ENCODE measurements at places on chromosomes 12 and 14.

DNA sequence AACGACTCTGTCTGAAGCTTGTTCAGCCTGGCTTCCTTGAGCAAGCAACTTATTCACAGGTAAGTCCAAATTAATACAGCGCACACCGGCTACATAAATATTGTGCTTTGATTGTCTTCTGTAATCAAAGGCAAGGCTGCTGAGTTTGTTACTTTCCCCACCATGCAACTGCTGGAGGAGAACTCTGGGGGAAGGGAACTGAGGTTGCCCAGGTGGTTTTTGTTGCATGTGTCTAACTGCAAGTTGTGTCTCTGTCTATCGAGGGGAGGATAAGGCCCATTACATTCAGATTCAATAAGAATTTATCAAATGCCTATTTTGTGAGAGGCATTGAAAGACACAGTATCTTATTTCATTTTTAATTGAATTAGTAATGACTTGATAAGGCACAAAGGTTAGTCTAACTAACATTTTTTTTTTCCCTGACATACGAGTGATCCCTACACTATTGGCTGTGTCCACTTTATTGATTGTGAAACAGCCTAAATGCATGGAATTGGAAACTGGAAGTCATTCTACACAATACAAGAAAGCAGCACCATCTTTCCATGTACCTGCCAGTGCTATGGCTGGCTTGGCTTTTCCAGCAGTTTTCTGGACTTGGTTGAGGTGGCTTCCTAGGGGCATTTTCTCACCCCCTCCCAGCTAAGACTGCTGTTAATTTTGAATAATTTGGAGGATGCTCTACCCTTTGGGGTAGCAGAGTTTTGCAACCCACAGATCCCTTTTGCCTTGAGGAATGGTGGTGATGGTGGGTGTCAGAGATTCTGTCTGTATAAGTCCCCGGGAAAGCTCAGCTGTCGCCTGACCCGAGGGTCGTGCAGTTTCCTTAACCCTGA lies 951 bp upstream of the CHST11 start:
- no peak for DNase-seq

DNA sequence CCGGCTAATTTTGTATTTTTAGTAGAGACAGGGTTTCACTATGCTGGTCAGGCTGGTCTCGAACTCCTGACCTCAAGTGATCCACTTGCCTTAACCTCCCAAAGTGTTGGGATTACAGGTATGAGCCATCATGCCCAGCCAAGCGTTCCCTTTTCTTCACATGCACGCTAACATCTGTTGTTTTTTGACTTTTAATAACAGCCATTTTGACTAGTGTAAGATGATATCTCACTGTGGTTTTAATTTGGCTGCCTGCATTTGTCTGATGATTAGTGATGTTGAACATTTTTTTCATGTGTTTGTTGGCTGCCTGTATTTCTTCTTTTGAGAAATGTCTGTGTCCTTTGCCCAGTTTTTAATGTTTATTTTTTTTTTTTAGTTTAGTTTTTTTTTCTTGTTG lies 10.2 kb upstream of the YARS2 start:
- DNase-seq = no peak

DNA sequence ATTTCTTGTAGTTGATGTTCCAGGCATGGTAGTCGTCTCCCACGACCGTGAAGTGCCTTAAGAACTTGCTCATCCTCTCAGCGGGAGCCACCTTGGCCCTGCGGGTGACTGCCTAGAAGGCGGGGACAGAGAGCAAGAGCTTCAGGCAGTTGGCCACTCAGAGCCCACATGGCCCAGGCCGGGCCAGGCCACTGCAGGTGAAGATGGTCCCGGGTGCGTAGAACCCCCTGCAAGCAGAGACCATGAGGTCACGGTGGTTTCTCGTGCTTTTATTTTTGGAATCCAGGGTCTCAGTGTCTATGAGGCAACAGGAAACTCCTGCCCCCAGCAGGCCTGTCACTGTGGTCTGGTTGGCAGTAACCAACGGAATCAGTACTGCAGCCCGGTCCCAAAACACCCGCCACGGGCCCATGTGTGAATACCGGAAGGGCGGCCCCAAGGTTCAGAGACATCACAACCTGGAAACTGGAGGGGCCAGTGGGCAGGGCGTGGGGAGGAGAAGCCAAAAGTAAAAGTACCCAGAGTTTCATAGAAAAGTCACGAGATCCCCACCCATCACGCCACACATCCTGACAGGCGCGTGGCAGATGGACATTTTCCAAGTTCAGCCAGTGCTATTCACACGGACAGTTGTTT lies 27.5 kb downstream of the HVCN1 start:
- peak; percentile 51 for DNase-seq

DNA sequence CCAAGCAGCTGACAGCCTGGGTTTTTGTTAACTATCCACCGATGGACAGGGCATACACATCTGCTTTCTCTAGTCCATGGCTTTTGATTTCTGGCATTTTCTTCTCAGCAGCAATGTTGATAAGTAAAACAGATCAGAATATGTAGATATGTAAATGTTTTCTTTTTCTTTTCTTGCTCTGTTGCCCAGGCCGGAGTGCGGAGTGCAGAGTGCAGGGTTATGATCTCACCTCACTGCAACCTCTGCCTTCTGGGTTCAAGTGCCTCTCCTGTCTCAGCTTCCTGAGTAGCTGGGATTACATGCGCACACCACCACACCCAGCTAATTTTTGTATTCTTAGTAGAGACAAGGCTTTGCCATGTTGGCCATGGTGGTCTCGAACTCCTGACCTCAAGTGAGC lies 27.9 kb downstream of the CLEC9A start:
- DNase-seq = no peak

DNA sequence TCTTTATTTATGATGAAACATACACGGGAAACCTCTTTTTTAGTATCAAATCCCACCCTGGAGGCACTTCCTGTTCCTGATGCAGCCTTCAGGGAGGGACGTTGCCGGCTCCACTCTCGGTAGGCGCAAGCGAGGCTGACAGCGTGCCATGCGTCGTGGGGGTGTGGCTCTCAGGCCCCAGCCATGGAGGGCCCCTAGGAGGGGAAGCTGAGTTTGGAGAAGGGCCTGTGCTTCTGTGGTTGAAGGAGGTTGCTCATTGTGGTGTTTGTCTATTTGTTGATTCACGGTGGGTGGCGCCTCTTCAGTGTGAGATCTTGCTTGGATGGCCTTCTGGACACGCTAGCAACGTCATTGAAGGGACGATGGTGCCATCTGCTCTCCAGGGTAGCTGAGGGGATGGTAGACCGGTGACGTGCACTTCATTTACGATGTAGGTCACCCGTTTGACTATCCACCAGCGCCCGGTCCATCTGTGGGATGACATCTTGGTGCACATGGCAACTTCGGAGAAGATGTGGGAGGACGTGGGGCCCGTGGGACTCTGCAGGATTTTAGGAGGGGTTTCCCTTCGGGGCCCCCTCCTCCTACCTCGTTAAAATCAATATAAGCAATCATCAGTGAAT lies 126.3 kb upstream of the RTL1 start:
- no peak for DNase-seq

DNA sequence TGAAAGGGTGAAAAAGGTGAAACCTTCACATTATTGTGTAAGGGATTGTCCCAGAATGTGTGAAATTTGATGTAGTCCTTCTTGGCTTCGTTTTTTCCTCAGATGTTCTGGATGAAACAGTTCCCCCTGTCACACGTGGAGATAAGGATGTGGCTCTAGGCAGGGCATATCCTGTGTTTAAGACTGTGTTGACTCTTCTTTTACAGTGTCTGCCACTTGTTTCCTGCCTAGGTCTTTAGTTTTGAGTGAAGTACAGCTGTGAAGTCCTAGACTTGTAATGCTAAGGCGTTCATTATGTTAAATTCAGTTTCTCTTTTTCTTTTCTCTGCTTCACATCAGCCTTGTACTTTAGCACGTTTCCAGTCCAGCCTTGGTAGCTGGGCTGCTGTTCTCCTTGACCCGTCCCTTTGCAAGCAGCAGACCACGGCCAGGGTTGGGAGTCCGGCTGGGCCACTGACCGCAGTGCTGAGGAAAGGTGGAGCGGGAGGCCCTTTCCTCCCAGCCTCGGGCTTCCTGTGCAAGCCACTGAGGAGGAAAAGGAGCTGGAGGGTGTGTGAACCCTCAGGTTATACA lies 59.1 kb downstream of the RASSF3 start:
- peak; percentile 49 for DNase-seq

- no peak for DNase-seq
Observed at GRCh38 chr12:41905759-41906297, 238.8 kb downstream of the GXYLT1 start.

GRCh38 chr14:93549595-93549994 lies 118.9 kb downstream of the UNC79 start:
- no peak for DNase-seq

Data from activated gamma-delta T cell treated with Interleukin-2 at 50 U/mL for 16 hours (primary cell).